ENCODE measurements at places on chromosomes 7 and 10. TPM values are rescaled to one million over a fixed set of nuclear protein-coding genes. Genes with fewer than 3 reads are reported as not detected.

GRCh38 chr7:47652591-47652990 is 70.7 kb upstream of the TNS3 start:
- H3K4me3 ChIP-seq = no peak overlapping the region
- H3K27me3 ChIP-seq = no peaks in the 10 kb centered on the region
- H3K27ac ChIP-seq = no peak overlapping the region

DNA sequence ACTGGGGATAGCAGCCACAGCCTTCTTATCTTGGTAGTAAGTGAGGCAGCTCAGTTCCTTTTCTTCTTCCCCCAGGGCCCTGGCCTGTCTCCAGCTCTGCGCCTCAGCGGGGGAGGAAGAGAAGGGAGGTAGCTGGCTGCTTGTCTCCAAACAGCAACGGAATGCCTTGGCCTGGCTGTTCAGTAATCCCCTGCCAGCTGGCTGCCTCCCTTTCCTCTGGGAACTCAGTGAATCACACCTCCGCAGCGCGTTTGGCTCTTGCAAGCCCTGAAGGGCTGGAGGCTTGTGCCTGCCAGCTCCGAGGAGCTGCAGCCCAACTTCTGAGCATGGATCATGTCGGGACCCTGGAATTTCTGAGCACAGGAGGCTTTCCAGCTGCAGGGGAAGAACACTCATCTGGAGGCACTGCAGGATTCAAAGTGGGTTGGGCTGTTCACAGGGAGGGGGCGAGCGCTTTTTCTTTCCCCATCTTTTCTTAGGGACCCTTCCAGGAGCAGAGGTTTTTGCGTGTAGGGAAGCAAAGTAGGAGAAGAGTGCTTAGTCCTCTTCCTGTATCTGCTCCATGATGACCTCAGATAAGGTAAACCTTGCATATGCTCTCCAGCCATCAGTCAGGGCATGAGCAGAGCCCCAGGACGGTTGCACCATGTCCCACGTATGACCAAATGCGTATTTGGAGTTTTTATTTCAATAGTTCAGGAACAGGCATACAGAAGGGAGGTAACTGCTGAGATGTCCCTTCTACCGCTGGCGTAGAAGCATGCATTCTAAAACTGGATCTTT is 253.2 kb upstream of the INHBA start:
- peaks cover 3% of the 10 kb centered on the region for H3K27me3 ChIP-seq
- H3K36me3 ChIP-seq = no peaks in the 10 kb centered on the region
- H3K27ac ChIP-seq = no peak overlapping the region
- DNase-seq = no peak
- no peak overlapping the region for H3K4me3 ChIP-seq
- H3K4me1 ChIP-seq = no peaks in the 10 kb centered on the region

GRCh38 chr7:124784879-124785818 is 19.6 kb upstream of the GPR37 start:
- H3K27me3 ChIP-seq = peaks cover 7% of the 10 kb centered on the region
- DNase-seq = no peak

The CRYGN gene
- total RNA-seq = 0.22 TPM

- H3K27ac ChIP-seq = no peak overlapping the region
- H3K27me3 ChIP-seq = peaks cover 31% of the 10 kb centered on the region
- no peaks in the 10 kb centered on the region for H3K36me3 ChIP-seq
- no peak overlapping the region for H3K4me3 ChIP-seq
These were observed 1.9 kb downstream of the KCND2 start for GRCh38 chr7:120274899-120275298.

DNA sequence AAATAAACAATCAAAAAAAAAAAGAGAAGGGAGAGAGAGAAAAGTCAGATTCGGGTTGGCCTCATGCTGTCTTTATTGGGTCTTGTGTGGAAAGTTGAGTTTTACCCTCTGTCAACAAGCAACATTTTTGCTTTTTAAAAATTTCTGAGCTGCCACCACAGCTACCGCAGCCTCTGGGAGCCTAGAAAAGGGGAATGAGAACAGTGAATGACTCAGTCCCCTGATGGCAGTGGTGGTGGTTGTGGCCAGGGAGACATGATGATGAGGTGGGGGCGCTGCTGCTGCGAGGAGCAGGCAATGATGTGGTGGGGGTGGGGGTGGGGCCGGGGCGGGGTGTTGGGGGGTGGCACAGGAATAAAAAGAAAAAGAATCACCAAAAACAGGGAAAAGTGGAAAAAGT is 20.0 kb upstream of the CREB3L2 start:
- DNase-seq = no peak
- no peak overlapping the region for H3K27ac ChIP-seq
- H3K4me1 ChIP-seq = peaks cover 7% of the 10 kb centered on the region
- H3K27me3 ChIP-seq = no peaks in the 10 kb centered on the region
- peaks cover 2% of the 10 kb centered on the region for H3K36me3 ChIP-seq

The DGKB gene
- not detected for total RNA-seq

- H3K27me3 ChIP-seq = peaks cover 10% of the 10 kb centered on the region
- no peak for DNase-seq
- no peak within 1 kb of the TSS for H3K27ac ChIP-seq
- no peaks in the 10 kb centered on the region for H3K4me1 ChIP-seq
These were observed at the start of gene HK1 for GRCh38 chr10:69278446-69278963. Gene HK1, plus strand, starts transcription at chr10:69278496.
